Lung microvascular endothelial cell (primary cell): ENCODE measurements at places on chromosomes 13 and 19. TPM values are rescaled to one million over a fixed set of nuclear protein-coding genes. Genes with fewer than 3 reads are reported as not detected.

PHF11 gene
- total RNA-seq, result 7.3 and 8.1 TPM in 2 replicates

CGB1 gene
- total RNA-seq, result not detected in 2 replicates

SLC10A2 gene
- total RNA-seq, result not detected in 2 replicates

- DNase-seq, result no peak
These were observed 134.5 kb downstream of the PTPRS start for GRCh38 chr19:5205937-5206750.

DNA sequence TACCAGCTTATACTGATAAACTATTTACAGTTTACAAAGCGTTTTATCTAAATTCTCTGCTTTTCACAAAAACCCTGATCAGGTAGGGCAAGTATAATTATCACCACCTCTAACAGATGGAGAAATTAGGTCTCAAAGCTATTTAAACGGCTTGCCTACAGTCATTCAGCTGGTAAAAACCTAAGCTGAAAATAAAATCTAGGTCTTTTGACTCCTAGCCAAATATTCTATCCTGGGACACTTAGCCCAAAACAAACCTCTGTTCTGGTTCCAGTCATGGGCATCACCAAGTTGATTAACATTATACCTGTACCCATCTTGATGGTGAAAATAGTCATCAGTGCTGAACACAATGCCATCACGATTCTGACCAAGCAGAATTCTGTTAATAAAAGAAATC, 11.4 kb downstream of the N4BP2L2 start:
- no peak for DNase-seq

- no peak for DNase-seq
These were observed 8.9 kb upstream of the DGKH start for GRCh38 chr13:42039457-42039945.
